ENCODE measurements at places on chromosomes 12 and 14. TPM values are rescaled to one million over a fixed set of nuclear protein-coding genes. Genes with fewer than 3 reads are reported as not detected.
A peak's percentile ranks its signal among the peaks of the same experiment; 100 is the strongest.

- no peak for DNase-seq
Observed at GRCh38 chr14:34780646-34781045, 66.3 kb upstream of the CFL2 start.

DNA sequence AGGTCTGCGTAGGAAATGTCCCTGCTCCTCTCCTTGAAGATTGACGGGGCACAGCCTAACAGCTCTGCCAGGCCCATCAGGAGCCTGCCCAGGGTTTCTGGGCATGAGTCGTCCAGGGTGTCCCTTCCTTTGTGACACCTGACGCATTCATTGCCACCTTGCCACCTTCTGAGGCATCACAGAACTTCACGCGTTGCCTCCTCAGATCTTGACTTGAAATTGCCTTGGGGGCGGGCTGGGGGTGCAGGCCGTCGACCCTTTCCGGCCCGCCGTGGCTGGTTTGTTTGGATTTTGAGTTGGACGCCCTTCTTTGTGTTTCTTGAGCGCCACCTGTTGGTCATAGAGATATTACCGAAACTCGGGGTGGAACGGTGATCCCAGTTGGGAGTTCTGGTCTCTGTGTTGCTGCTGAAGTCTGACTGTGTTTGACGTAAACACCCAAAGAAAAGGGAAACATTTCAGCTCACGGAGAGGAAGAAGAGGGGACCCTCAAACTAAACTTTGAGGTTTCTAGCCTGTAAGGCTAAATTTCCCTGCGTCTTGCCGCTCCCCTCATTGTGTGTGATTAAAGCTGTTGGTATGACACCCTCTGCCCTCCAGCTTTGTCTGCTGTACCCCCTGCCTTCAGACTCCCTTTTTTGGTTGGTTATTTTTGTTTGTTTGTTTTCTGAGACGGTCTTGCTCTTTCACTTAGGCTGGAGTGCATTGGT, 44.6 kb downstream of the MLXIP start:
- peak; percentile 76 for DNase-seq

GRCh38 chr14:44970907-44971306, 8.9 kb downstream of the TOGARAM1 start:
- DNase-seq, result no peak

DNA sequence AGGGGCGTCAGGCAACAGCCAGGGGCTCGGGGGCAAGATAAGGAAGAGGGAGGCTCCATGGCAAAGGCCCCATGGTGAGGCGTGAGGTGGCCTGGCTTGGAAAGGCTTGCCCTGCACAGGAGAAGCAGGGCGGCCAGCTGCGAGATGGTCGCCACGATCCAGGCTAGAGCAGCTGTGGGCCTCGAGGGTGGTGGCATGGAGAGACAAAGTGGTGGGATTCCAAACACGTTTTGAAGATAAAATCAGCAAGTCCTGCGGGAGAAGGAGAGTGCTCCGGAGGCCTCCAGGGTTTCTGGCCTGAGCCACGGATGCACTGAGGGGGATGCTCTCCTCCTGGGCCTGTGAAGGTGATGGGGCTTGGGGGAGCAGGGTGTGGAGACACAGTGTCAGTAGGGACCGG, 20.5 kb upstream of the DLK1 start:
- no peak for DNase-seq

DNA sequence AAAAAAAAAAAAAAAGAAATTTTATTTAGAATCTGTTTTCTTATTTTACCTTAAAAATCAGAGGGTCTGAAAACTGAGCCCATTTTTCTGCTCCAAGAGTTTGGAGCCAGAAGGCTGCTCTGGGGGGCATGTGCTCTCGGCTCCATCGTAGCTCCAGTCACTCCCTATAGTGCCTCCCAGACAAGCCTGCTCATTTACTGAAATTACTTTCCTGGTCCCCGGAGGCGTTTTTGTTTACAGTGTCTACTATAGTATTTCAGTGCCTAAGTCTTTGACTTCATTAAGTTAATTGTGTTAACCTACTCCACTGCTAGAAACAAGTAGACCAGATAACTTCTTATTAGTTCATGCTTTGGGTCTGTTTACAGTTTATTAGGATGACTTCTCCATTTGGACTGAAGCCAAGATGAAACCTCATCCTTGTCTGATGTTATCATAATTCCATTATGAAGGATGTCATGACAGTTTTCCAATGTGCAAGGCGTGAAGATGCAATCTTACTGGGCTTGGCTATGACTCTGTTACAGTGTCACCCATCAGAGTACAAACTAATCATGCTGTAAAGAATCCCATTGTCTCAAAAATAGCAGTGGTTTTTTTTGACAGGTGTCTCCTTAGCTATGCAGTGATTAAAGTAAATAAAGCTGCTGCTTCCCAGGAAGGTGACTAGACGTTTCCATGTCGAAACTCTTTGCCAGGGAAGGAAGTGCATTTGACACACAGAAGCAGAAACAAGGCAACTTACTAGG, 182.3 kb downstream of the TMEM132C start:
- no peak for DNase-seq

GRCh38 chr14:30283822-30284446, 275.0 kb upstream of the G2E3 start:
- DNase-seq, result peak; percentile 50

DNA sequence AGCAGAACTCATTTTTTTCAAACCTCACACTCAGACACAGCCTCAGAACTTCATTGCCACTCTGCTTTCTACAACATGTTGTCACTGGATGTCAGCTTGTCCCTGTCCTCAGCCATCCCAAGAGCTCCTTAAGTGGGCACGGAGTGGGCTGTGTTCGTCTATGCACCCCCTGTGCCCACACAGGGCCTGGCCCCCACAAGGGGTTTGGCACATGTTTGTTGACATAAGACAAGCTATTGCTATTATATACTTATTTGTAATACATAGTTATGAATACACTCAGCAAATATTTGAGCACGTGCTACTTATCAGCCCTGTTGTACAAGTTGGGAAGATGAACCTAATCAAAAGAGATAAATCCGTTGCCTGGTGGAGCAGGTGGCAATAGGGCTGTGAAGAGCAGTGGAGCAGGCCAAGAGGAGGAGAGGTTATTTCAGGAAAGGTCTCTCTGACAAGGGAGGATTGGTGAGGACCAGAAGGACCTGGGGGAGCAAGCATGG, 4.3 kb upstream of the BDKRB1 start:
- DNase-seq, result no peak

GRCh38 chr12:53061404-53062010, 11.6 kb downstream of the TNS2 start:
- peak; percentile 77 for DNase-seq

TMEM52B gene
- polyA plus RNA-seq, result 0.05 TPM
